Caco-2 (cell line): ENCODE measurements at places on chromosomes 11 and 22.

GRCh38 chr22:46650078-46650810 is 30.1 kb downstream of the GRAMD4 start:
- H3K27ac ChIP-seq = peak overlapping the region; percentile 71
- H3K4me1 ChIP-seq = peaks cover 22% of the 10 kb centered on the region
- H3K4me3 ChIP-seq = no peak overlapping the region
- H3K27me3 ChIP-seq = no peaks in the 10 kb centered on the region
- DNase-seq = no peak

- peak overlapping the region; percentile 92 for H3K27ac ChIP-seq
- H3K4me1 ChIP-seq = peaks cover 63% of the 10 kb centered on the region
- no peak overlapping the region for H3K4me3 ChIP-seq
These were observed 11.9 kb downstream of the KLHL35 start for GRCh38 chr11:75421035-75421602.

GRCh38 chr11:118790357-118791110 is 430 bp downstream of the DDX6 start:
- peak overlapping the region; percentile 90 for H3K27ac ChIP-seq
- H3K4me1 ChIP-seq = peaks cover 25% of the 10 kb centered on the region
- peak overlapping the region; percentile 63 for H3K4me3 ChIP-seq
- DNase-seq = no peak

- no peak for DNase-seq
- no peaks in the 10 kb centered on the region for H3K36me3 ChIP-seq
- H3K27ac ChIP-seq = no peak overlapping the region
These were observed 61.3 kb downstream of the CHST1 start for GRCh38 chr11:45603946-45604682.

GRCh38 chr22:47597041-47597440 is 834.6 kb downstream of the TBC1D22A start:
- peak; percentile 56 for DNase-seq
- H3K4me1 ChIP-seq = peaks cover 9% of the 10 kb centered on the region
- H3K27me3 ChIP-seq = no peaks in the 10 kb centered on the region
- no peak overlapping the region for H3K4me3 ChIP-seq
- H3K27ac ChIP-seq = no peak overlapping the region

DNA sequence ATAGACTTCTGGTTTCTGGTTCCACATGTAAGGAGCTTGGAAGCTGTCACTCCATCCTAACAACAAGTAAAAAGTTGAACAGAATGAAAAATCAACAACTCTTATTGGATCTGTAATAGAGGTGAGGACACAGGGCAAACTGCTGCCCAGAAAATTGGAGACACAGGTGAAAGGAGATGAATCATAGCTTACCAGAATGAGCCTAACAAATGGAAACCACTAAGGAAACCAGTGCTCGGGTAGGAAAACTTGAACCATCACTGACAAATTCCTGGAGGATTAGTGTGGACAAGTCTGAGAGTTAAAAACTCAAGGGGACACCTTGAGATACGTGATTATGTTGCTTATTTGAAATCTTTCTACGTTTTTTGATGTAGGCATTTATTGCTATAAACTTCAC is 52.1 kb downstream of the GDPD4 start:
- no peaks in the 10 kb centered on the region for H3K4me1 ChIP-seq
- H3K36me3 ChIP-seq = no peaks in the 10 kb centered on the region
- no peak overlapping the region for H3K27ac ChIP-seq
- H3K27me3 ChIP-seq = no peaks in the 10 kb centered on the region
- no peak overlapping the region for H3K4me3 ChIP-seq

GRCh38 chr11:79794484-79795393 is 353.9 kb upstream of the TENM4 start:
- no peaks in the 10 kb centered on the region for H3K36me3 ChIP-seq
- no peaks in the 10 kb centered on the region for H3K27me3 ChIP-seq
- H3K27ac ChIP-seq = no peak overlapping the region
- no peaks in the 10 kb centered on the region for H3K4me1 ChIP-seq

- H3K4me1 ChIP-seq = no peaks in the 10 kb centered on the region
- peaks cover 2% of the 10 kb centered on the region for H3K36me3 ChIP-seq
- H3K27me3 ChIP-seq = no peaks in the 10 kb centered on the region
- peak; percentile 67 for DNase-seq
- no peak overlapping the region for H3K27ac ChIP-seq
These were observed 13.6 kb upstream of the LGR4 start for GRCh38 chr11:27485930-27486773.
